ENCODE measurements at places on chromosomes 2 and 18.

DNA sequence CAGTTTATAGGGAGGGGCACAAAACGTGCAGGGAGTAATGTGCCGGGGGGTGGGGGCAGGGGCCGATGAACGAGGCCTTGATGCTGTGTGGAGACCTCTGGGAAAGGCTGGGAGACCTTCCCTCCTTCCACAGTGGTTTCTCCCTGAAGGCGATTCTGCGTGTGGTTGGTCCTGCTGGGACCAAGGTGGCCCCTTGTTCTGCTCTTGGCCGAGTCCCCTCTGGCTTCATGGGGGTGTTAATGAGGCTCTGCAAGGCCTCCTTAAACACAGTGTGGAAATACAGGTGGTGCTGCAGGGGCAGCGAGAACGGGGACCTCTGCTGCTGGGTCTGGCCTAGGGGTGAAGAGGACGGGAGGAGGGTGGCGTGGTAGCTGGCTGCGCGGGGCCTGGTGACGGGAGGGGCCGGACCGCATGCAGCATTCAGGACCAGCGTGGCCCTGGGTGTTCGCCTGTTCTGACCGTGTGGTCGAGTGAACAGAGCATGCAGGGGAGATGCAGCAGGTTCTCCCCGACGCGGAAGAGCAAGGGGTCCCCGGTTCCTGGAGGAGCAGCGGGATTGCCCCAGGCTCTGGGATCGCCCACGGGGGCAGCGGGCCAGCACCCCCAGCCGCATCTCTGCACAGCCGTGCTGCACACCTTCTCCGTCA, 42.1 kb upstream of the KCNG2 start:
- no peak for DNase-seq

DNA sequence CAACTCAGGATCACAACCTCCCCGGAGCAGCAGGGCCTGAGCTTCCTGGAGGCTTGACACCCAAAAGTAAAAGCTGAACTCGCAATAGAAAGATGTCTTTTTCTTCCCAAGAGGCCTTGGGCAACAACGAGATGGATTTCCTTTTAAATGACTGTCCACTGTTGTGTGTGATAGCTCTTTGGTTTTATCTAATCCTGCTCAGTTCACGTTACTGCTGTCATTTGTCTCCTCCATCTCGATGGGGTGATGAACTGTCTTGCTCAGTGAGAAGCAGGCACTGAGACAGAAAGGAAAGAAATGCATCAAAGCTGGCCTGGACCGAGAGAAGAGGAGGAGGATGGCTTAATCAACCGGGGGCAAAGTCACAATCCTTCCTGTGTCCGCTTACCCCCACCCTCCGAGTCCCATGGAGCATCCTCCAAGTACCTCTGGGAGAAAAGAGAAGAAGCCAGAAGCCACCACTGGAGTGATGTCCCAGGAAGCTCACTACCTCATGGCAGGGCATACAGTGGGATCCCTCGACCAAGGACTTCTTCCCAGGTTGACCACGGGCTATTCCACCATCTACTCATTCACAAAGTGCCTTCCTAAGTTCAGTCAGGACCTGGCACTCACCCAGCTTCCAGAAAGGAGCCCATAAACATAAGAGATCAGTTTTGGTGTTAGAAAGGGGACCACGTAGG, 68.5 kb downstream of the GALNT14 start:
- no peak for DNase-seq

DNA sequence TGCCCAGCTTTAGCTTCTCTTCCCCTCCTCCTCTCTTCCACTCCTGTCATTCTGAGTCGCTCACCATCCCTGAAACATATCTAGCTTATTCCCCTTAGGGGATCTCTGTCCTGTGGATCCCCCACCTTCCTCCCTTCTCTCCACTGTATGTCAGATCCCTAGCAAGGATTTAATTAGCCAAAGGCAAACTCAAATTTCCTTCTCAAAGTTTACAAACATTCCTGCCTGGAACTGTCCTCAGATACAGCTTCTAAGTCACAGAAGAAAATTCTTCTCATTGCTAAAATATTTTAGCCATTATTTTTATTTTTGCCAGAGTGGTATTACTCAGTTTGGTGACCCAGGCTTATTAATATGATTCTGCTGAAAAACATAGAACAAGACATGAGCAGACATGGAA, 315.3 kb downstream of the CYP26B1 start:
- DNase-seq, result no peak

- no peak for DNase-seq
These were observed 707.8 kb downstream of the DSC3 start for GRCh38 chr18:30334781-30335180.

GRCh38 chr2:201859949-201860348, 53.6 kb downstream of the CDK15 start:
- DNase-seq, result no peak

GRCh38 chr2:172204309-172204708, 101.6 kb upstream of the DLX2 start:
- DNase-seq, result no peak

- no peak for DNase-seq
These were observed 113.2 kb downstream of the NEDD4L start for GRCh38 chr18:58157237-58157636.

- DNase-seq, result no peak
These were observed 50.9 kb upstream of the SMAD2 start for GRCh38 chr18:47981320-47981719.

DNA sequence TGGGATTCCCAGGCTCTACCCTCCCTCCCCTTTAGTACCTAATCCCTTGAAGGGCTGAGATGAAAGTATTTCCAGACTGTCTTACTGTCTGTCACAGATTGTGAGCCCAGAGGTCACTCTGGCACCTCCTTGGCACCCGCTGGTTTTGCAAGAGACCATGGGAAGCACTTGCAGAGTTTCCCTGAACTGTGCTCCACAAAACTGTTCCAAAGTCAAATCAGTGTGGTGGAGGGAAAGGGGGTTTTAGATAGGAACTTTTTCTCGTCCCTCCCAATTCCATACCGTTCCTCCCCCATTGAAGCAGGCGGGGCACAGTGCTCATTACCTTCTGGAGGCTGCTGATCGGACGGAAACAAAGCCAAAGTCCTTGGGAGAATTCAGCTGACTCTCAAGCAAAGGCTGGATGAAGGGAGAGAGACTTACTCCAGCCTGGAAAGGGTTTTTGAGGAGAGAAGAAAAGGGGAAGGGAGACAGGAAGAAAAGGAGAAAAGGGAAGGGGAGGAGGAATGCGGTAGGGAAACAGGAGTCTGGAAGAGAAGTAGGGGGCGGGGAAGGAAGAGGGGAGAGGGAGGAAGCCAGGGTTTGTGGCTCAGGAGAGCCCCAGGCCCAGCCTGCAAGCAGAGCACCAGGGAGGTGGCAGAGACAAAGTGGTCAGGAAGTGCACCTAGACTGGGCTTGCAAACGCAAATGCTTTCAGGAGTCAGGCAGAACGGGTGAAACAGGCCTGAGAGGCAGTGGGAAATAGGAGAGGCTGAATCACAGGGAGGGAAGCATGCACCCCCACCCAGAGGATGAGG, 88.4 kb upstream of the SP3 start:
- no peak for DNase-seq

DNA sequence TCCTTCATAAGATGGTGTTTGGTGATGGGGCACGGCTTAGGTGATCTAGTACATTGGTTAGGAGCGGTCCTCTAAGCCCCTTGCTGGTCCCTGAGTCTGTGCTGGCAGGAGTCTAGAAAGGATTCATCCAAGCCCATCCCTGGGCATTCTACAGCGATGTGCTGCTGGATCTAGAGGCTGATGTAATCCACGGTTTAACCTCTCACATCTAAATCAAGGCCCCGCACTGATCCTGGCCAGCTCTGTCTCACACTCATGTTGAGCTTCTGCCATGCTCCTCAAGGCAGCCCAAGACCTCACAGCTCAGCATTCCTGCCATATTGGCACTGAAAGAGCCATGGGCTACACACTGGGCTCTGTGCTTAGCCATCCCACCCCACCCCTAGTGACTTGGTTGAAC, 664.8 kb downstream of the STK39 start:
- DNase-seq, result no peak

DNA sequence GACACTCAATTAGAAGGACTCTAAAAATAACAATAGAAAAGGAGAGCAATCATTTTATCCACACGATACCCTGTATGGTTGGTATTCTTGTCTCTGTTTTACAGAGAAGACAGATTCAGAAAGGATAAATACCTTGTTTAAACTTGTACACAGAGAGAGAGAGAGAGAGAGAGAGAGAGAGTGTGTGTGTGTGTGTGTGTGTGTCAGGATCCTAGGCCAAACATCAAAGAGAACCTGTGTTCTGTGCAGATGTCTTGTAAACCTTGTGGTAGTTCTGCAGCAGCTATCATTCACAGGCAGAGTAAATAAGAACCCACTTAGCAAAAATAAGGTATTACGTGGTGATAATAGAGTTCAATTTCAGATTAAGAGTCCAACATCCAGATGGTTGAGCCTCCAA, 4.3 kb upstream of the CRIM1 start:
- DNase-seq, result no peak

GRCh38 chr2:128805237-128805636, 486.6 kb upstream of the HS6ST1 start:
- DNase-seq, result no peak

DNA sequence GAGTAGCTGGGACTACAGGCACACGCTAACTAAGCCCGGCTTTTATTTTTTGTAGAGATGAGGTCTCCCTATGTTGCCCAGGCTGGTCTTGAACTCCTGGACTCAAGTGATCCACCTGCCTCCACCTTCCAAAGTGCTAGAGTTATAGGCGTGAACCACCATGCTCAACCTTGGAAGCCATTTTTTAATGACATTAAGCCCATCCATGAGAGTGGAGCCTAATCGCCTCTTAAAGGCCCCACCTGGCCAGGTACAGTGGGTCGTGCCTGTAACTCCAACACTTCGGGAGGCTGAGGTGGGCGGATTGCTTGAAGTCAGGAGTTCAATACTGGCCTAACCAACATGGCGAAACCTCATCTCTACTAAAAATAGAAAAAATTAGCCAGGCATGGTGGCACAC, 41.6 kb upstream of the TFCP2L1 start:
- no peak for DNase-seq

- no peak for DNase-seq
These were observed 128.6 kb downstream of the ZFP36L2 start for GRCh38 chr2:43097644-43098408.

DNA sequence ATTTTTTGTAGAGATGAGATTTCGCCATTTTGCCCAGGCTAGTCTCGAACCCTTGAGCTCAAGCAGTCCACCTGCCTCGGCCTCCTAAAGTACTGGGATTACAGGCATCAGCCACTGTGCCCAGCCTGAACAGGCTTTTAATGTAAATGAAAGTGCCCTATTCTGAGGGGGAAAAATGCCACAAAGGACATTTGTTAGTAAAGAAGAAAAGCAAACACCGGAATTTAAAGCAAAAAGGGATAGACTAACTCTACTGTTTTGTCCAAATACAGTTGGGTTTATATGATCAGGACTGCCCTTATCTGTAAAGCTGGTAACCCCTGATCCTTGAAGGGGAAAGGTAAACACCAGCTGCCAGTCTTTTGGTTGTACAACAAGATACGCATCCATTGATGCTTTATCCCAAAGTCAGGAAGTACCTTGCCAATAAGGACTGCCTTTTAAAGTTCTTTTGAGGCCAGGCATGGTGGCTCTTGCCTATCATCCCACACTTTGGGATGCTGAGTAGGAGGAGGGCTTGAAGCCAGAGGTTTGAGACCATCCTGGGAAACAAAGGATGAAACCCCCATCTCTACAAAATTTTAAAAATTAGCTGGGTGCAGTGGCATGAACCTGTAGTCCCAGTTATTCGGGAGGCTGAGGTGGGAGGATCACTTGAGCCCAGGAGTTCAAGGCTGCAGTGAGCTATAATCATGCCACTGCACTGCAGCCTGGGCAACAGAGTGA, 13.1 kb downstream of the CLEC4F start:
- DNase-seq, result no peak

DNA sequence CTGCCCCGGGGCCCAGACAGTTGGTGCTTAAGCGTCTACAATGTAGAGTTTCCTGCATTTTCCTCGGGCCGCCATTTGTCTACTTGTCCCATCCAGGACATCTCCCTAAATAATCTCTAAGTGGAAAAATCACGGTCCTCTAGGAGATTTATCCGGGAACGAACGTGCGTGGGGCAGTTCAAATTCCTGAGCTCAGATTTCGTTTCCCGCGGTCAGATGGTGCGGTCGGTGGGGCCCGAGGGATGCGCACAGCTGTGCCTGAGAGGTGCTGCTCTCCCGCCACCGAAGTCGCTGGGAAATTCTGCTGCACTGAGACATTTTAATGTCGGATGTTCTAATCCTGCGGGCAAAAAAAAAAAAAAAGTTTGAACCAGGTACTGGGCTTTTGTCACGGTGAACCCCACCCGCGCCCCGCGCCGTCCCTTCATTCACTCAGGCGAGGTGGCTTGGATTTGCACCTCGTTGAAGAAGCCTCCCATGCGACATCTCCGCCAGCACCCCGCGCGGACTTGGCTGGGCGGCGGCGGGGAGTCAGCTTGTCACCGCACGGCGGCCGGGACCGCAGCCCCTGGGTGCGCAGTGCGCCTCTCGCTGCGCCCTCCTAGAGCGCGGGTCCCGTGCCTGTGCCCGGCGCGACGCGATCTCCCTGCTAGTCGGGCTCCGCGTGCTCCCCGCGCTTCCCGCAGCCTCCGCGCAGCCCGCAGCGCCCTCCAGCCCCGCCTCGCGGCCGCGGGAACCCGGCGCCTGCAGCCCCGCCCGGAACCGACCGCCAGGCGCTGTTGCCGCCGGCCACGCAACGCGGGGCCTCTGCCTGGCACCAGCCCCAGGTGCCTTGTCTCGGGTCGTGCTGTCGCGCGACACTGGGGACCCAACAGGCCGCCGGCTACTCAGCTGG, 191.9 kb upstream of the TCF4 start:
- DNase-seq, result no peak

- no peak for DNase-seq
These were observed 244.9 kb downstream of the HDAC4 start for GRCh38 chr2:239155806-239156480.

GRCh38 chr18:75112186-75113096, 96.5 kb downstream of the PTGR3 start:
- no peak for DNase-seq

GRCh38 chr2:235311044-235311443, 182.8 kb upstream of the AGAP1 start:
- DNase-seq, result no peak

- no peak for DNase-seq
These were observed 32.4 kb downstream of the IL18R1 start for GRCh38 chr2:102387763-102388546.

- DNase-seq, result no peak
These were observed 75.6 kb downstream of the ATL2 start for GRCh38 chr2:38301340-38301968.

GRCh38 chr2:140248623-140249022, 1468.4 kb upstream of the NXPH2 start:
- DNase-seq, result no peak

GRCh38 chr2:28348921-28349320, 43.7 kb upstream of the FOSL2 start:
- no peak for DNase-seq

- no peak for DNase-seq
These were observed 28.3 kb downstream of the AGFG1 start for GRCh38 chr2:227500301-227500630.

Data from 8988T (cell line).